ENCODE measurements at places on chromosomes 16 and 17. TPM values are rescaled to one million over a fixed set of nuclear protein-coding genes. Genes with fewer than 3 reads are reported as not detected.

DNA sequence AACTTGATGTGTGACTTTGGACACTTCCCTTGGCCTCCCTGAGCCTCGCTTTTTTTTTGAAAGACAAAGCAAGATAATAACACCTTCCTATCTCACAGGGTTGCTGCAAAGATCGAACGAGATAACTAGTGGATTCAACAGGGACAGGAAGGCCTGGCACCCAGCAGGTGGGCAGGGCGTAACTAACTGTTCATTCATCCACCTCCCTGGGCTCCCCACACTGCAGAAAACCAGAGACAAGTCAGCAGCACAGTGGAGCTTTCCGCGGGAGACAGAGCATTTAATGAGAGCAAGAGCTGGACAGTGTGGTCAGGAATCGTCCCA, 28.7 kb downstream of the SLC13A5 start:
- no peak overlapping the region for H3K27ac ChIP-seq
- H3K4me1 ChIP-seq, result no peaks in the 10 kb centered on the region
- no peak overlapping the region for H3K4me3 ChIP-seq
- peaks cover 27% of the 10 kb centered on the region for H3K27me3 ChIP-seq
- H3K36me3 ChIP-seq, result no peaks in the 10 kb centered on the region
- DNase-seq, result no peak

GRCh38 chr17:74197801-74198200, 5.7 kb upstream of the RPL38 start:
- H3K4me1 ChIP-seq, result no peaks in the 10 kb centered on the region
- peaks cover 36% of the 10 kb centered on the region for H3K27me3 ChIP-seq
- H3K4me3 ChIP-seq, result no peak overlapping the region

GRCh38 chr17:38746004-38746848, 1.9 kb downstream of the PCGF2 start:
- H3K36me3 ChIP-seq, result peaks cover 11% of the 10 kb centered on the region
- H3K27ac ChIP-seq, result peak overlapping the region; percentile 2
- peak; percentile 75 for DNase-seq
- no peaks in the 10 kb centered on the region for H3K27me3 ChIP-seq
- H3K4me1 ChIP-seq, result peaks cover 44% of the 10 kb centered on the region
- H3K4me3 ChIP-seq, result peak overlapping the region; percentile 97

- no peak overlapping the region for H3K4me3 ChIP-seq
- DNase-seq, result peak; percentile 25
- peaks cover 4% of the 10 kb centered on the region for H3K27me3 ChIP-seq
- H3K36me3 ChIP-seq, result no peaks in the 10 kb centered on the region
- peaks cover 11% of the 10 kb centered on the region for H3K4me1 ChIP-seq
Observed at GRCh38 chr17:27240086-27240801, 53.7 kb upstream of the WSB1 start.

DNA sequence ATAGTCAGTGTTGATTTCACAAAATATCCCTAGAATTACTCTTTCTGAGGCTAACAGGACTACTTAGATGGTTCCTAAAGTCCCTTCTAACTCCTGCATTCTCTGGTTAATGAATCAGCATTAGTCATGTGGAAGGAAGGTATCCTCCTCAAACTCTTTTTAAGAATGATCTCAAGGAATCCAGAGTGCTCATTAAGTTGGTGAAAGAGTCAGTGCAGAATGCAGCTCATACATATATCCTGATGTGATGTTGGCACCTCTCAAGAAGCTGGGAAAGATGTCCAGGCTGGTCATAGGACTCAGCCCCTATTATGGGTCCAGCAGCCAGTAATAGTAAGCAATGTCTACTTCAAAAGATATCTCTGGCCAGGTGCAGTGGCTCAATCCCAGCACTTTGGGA, 65.5 kb downstream of the PIGL start:
- peaks cover 64% of the 10 kb centered on the region for H3K4me1 ChIP-seq
- H3K4me3 ChIP-seq, result no peak overlapping the region
- peak; percentile 64 for DNase-seq
- no peaks in the 10 kb centered on the region for H3K36me3 ChIP-seq
- no peaks in the 10 kb centered on the region for H3K27me3 ChIP-seq

GRCh38 chr17:50426814-50427787, 1.1 kb downstream of the ACSF2 start:
- peak; percentile 92 for DNase-seq
- peak overlapping the region; percentile 43 for H3K27ac ChIP-seq
- peak overlapping the region; percentile 77 for H3K4me3 ChIP-seq
- H3K4me1 ChIP-seq, result peaks cover 40% of the 10 kb centered on the region

GRCh38 chr16:88497561-88498462, 44.7 kb downstream of the ZFPM1 start:
- H3K27ac ChIP-seq, result no peak overlapping the region
- H3K27me3 ChIP-seq, result no peaks in the 10 kb centered on the region
- DNase-seq, result no peak
- H3K4me3 ChIP-seq, result no peak overlapping the region

- no peak for DNase-seq
- no peak overlapping the region for H3K27ac ChIP-seq
- H3K27me3 ChIP-seq, result no peaks in the 10 kb centered on the region
Observed at GRCh38 chr16:85579923-85580580, 33.1 kb upstream of the GSE1 start.

GRCh38 chr17:79808763-79809529, 12.1 kb upstream of the CBX8 start:
- H3K27ac ChIP-seq, result no peak overlapping the region
- no peak overlapping the region for H3K4me3 ChIP-seq
- no peak for DNase-seq
- no peaks in the 10 kb centered on the region for H3K36me3 ChIP-seq

Gene HS3ST2
- under 0.01 TPM for total RNA-seq
